ENCODE measurements at places on chromosomes 4 and X. TPM values are rescaled to one million over a fixed set of nuclear protein-coding genes. Genes with fewer than 3 reads are reported as not detected.

The ARHGAP36 gene
- total RNA-seq = not detected

The DUSP21 gene
- not detected for total RNA-seq

DNA sequence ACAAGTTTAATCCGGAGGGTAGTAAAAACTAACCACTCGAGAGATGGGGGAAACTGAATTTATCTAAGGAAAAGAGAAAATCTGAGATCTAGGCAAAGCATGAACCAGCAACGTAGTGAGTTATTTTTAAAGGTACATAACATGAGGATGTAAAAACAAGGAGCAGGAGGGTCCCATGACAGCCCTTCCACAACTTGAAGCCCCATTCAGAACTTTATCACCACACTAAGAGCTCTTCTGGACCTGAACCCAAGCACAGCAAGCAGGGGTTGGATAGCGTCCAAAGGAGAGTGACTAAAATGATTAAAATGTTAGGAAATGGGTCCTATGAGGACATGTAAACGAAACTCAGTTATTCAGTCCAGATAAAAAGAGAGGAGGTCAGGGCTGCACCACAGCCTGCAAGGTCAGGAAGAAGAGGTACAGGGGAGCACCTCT is 16.2 kb downstream of the SH3RF1 start:
- H3K4me1 ChIP-seq = peaks cover 2% of the 10 kb centered on the region
- H3K27me3 ChIP-seq = peaks cover 58% of the 10 kb centered on the region
- H3K36me3 ChIP-seq = peaks cover 2% of the 10 kb centered on the region
- H3K27ac ChIP-seq = peak overlapping the region; percentile 10

DNA sequence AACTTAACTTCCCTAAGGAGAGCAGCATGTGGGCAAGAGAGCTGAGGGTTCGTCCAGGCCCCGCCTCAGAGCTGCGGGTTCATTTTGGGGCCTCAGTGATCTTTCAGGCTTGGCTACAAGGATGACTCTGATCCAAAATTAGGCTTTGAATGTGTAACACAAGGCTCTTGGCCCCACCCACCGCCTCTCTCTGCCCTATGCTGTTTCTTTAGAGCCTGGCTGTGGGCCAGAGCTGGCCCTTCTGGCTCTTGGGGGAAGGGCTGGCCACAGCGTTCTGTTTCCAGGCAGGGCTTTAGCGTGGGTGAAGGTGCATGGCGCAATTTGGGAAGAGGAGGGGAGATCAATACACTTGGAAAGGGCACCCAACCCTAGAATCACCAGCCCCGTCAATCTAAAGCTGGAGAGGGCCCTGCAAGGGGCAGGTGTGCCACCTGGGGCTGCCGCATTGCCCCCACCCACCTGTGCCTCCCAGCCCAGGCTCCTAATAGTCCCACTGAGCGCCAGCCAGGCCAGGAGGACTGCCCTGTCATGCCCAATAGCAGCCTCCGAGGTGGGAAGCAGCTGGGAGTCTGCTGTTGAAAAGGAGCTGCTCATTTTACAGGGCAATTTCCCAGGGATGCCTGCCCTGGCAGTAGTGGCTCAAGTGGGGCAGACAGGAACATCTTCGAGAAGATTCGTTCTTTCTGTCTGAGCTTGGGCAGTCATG is 84.5 kb upstream of the MAML3 start:
- H3K27me3 ChIP-seq = peaks cover 37% of the 10 kb centered on the region
- H3K4me3 ChIP-seq = no peak overlapping the region
- H3K27ac ChIP-seq = no peak overlapping the region
- H3K4me1 ChIP-seq = peaks cover 17% of the 10 kb centered on the region
- H3K36me3 ChIP-seq = no peaks in the 10 kb centered on the region
- DNase-seq = no peak

DNA sequence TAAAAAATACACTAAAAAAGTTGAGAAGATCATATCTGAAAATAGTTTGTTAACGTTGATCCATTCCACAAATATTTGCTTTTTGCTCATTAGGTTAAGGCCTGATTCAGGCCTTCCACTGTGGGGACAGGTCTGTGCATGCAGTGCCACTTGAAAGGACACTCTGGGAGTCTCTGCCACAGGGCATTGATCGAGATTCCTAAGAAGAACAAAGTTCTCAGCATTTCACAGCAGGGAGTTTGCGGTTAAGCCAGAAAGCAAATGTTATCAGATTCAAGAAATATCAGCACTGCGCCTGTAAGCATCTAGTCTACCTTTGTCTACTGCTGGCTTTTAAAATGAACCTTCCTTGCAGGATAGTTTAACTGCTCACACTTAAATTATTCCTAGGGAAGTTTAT is 62.2 kb upstream of the TNIP3 start:
- H3K4me3 ChIP-seq = no peak overlapping the region
- peak overlapping the region; percentile 57 for H3K27ac ChIP-seq
- peaks cover 3% of the 10 kb centered on the region for H3K36me3 ChIP-seq
- H3K27me3 ChIP-seq = peaks cover 5% of the 10 kb centered on the region
